Heart right ventricle (tissue), 16 donors: ENCODE measurements at places on chromosomes 4 and X.

DNA sequence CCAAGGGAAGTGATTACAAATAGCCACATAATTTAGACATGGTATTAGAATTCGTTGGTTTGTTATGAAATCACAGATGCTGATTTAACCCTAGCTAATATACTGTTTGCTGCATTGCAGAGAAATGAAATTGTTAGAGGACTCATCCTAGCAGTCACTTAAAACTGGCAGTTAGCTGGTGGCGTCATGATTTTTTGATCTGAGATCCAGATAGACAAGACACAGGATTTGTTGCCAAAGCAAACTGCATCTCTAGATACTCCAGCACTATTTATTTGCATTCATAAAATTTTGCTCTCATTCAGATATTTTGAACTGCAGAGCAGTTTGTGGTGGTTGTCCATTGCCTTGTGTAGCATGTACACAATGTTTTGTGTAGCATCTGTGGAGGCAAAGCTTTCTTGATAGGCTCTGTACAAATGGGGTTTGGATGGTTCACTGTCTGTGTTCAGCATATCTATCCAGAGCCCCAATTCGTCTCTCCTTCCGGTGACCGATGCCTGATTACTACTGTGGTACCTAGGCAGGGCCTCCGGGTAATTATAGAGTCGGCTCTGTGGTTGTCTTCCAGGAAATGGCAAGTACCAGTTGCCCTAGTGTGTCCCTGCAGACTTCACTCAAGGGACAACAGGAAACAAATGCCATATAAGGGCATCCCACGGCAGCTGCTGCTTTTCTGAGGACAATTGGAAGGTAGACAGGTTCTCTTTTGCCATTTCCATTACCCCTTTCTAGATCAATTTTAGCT lies 30.1 kb upstream of the SPARCL1 start:
- no peak for DNase-seq

DNA sequence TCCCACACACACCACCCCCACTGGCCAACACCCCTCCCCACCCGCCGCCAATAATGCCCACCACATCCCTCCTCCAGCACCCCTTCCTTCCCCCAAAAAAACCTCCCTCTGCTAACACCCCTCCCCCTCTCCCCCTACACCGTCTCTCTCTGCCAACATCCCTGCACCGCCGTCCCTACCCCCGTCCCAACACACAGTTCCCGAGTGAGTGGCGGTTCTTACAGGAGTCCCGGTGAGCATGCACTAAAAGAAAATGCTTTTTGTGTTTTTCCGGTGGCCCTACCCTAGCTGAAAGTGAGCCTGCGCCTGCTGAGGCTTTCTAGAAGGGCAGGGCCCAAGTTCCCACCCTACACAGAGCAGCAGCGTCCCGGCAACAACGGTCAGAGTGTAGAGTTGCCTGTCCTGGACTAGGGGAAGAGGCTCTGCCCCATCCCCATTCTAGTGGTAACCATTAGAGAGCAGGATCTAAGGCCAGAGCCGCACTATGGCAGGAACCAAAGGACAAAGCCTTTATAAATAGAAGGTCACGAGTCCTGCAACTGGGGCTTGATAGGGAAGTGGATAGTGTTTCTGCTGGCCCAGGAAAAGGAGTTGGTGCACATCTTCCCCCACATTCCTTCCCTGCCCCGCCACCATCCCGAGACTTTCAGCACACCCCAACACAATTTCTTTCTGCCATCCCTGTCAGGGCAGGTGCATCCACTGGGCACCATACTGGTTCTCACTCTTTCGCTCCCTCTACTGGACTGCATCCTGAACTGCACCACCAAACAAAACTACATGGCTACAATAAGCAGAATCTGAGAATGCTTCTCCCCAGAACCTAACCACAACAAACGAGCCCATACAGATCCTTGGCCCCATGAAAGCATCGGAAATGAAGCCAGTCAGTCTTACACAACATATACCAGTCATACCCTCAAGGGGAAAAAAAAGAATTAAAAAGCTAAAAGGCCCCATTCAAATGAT lies 78.1 kb upstream of the PAGE3 start:
- DNase-seq = peak; percentile 5

GRCh38 chrX:41759817-41760216 lies 35.8 kb downstream of the GPR82 start:
- DNase-seq = no peak

DNA sequence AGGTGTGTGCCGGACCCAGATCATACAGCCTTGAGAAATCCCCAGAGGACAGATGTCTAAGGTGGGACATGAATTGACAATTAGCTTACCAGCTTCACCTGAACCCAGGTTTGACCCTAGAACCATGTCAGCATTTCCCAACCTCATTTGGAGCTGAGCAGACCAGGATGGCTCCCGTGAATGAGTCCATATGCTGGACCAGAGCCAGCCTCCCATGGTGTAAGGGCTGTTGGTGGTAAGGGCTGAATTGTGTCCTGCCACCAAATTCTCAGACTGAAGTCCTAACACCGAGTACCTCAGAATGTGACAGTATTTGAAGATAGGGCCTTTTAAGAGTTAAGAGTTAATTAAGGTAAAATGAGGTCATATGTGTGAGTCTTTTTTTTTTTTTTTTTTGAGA lies 88.3 kb downstream of the SLC34A2 start:
- DNase-seq = no peak

DNA sequence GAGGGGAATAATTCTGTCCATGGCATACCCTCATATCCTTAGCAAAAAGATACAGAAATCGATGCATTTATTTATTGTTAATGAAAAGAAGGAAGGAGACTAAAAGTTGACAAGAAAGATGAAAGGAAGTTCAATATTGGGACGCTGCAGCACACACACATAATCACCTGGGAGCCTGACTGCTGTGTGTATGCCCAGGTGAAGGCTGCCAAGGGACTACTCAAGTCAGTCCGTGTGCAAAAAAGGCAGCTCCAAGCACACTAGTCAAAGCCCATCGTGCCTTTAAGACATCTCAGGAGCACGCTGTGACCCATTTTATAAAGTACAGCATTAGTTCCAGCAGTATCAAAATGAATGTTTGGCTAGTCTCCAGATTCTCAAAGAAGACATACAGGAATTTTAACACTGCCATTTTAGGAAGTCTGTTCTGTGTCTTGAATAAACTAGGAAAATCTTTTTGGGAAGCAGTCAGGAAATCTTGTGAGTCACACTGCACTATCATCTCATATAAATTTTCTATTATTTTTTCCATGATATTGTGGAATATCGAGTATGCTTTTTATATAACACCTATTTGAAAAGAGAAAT lies 363.9 kb downstream of the GASK1B start:
- no peak for DNase-seq

- no peak for DNase-seq
Observed at GRCh38 chr4:102400898-102401297, 55.6 kb upstream of the SLC39A8 start.

DNA sequence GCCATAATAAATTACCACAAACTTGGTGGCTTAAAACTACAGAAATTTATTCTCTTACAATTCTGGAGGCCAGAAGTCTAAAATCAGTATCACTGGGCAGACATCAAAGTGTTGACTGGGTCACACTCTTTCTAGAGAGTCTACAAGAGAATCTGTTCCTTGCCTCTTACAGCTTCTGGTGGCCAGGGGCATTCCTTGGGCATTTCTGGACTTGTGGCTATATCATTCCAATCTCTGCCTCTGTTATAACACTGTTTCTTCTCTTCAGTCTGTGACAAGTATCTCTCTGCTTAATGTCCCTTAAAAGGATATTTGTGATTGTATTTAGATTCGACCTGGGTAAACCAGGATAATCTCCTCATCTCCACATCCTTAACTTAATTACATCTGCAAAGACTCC lies 207.3 kb upstream of the DCAF8L1 start:
- no peak for DNase-seq

- peak; percentile 21 for DNase-seq
Observed at GRCh38 chr4:39636531-39637184, 2.0 kb downstream of the SMIM14 start.

- no peak for DNase-seq
Observed at GRCh38 chr4:152083338-152083737, 322.5 kb upstream of the GATB start.

- DNase-seq = no peak
Observed at GRCh38 chr4:127174616-127175015, 458.1 kb upstream of the INTU start.
